ENCODE measurements at places on chromosomes 13 and 19. TPM values are rescaled to one million over a fixed set of nuclear protein-coding genes. Genes with fewer than 3 reads are reported as not detected.

GPR180 gene
- 4.2 TPM for total RNA-seq

PPP1R13L gene
- 6.8 TPM for total RNA-seq

PTPRS gene
- total RNA-seq, result 22.9 TPM

GADD45B gene
- 63.1 TPM for total RNA-seq

ZNF284 gene
- 0.66 TPM for total RNA-seq

DNA sequence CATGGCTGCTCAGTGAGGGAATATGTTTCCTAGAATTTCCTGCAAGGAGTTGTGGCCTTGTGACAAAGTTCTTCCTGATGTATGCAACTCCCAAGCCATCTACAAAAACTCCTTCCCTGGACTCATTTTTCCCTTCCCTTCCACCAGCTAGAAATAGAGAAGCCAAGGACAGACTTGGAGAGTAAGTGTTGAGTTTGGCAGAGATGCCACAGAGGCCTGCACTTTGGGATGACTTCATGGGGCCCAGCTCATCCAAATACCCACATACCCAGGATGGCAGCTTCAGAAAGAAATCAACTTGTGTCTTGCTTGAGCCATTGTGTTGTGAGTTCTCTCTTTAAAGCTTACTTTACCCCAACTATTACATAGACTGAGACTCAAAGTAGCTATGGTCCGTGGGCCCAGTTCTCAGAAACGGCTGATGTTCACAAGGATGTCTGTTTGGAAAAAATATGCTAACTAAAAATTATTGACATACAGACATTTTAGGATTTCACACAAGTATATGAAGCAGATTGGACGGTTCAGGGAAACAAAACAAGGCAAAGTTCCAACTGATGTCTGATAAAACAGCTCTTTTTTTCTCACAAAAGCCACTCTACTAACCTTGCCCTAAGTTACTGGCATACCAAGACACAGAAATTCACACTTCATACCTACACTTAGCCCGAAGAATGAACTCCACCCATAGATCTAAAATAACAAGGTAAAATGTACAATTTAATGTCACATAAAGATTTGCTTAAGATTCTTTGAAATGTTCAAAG lies 107.9 kb downstream of the NALCN start:
- H3K4me1 ChIP-seq, result no peaks in the 10 kb centered on the region
- no peaks in the 10 kb centered on the region for H3K36me3 ChIP-seq
- H3K4me3 ChIP-seq, result no peak overlapping the region
- no peak for DNase-seq
- no peak overlapping the region for H3K27ac ChIP-seq
- no peaks in the 10 kb centered on the region for H3K27me3 ChIP-seq

DNA sequence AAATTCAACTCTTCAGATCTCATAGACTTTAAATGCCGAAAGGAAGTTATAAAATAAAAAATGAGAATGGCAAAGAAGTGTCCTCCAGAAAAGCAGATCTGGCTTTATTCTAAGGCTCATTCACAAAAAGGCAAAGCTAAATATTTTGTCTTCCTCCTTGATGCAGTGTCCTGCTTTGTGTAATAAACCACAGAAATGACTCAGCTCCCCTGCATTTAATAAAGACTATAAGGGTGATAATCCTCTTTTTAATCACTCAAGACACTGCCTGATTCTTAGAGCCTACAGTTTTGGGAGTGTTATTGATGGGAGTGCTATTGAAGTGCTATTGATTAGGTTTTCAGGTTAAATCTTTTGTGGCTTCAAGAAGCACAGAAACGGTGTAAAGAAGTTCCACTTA lies 482.0 kb downstream of the PCDH20 start:
- H3K27ac ChIP-seq, result no peak overlapping the region
- no peak for DNase-seq
- no peaks in the 10 kb centered on the region for H3K27me3 ChIP-seq
- H3K4me1 ChIP-seq, result no peaks in the 10 kb centered on the region
- H3K4me3 ChIP-seq, result no peak overlapping the region

- no peaks in the 10 kb centered on the region for H3K36me3 ChIP-seq
- H3K27ac ChIP-seq, result no peak overlapping the region
- H3K4me3 ChIP-seq, result no peak overlapping the region
- no peak for DNase-seq
- no peaks in the 10 kb centered on the region for H3K27me3 ChIP-seq
Measured at GRCh38 chr13:46575301-46575771, 22.4 kb downstream of the LRCH1 start.

GRCh38 chr13:19763618-19764017 lies 19.1 kb downstream of the PSPC1 start:
- peaks cover 18% of the 10 kb centered on the region for H3K36me3 ChIP-seq
- H3K4me1 ChIP-seq, result peaks cover 7% of the 10 kb centered on the region
- no peak for DNase-seq

DNA sequence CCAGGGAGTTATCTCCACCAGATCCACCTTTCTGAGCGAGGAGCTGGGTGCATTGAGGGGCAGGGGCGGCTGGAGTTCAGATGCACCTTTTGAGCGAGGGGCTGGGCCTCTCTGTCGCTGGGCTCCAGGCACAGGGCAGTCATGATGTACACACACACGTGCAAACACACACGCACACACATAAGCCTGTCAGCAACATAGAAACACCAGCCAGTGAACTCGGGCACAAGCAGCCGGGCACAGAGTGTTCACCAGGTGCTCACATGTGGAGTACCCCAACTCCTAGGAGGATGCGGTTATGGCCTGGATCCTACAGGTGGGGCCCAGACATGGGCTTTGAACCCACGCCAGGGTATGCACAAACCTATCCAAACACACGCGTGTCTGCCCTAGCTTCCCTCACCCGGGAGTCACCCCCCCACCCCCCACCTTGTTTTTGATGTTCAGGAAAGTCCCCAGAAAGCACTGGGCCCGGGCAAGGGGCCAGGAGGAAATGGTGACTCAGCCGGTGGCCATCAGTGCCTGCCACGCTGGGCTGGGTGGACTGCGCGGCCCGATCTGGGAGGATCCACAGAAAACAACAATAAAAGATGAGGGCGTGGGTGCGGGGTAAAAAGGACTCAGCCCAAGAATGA lies 13.3 kb downstream of the ARRDC2 start:
- peaks cover 60% of the 10 kb centered on the region for H3K4me1 ChIP-seq
- H3K4me3 ChIP-seq, result peak overlapping the region; percentile 59
- H3K27me3 ChIP-seq, result no peaks in the 10 kb centered on the region
- peak; percentile 93 for DNase-seq
- H3K27ac ChIP-seq, result peak overlapping the region; percentile 97

DNA sequence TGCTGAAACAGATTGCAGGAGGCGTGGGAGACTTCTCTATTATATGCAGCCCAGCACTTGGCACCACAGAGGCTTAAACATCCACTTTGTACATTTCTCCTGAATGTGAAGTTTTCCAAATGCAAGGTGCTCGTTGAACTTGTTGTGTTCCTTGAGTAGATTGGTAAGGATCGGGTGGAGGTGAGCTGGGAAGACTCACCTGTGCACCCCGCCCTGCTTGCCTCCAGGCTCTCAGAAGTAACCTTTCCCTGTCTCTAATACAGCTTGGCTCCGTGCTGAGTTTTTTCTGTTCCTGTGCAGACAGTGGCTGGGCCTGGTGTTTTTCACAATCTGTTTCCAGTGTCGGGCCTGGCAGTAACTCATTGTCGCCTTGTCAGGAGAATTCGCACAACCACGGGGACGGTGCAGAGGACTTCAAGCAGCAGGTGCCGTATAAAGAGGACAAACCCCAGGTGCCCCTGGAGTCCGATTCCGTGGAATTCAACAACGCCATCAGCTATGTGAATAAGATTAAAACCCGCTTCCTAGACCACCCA lies 12.3 kb downstream of the SIN3B start:
- no peak overlapping the region for H3K27ac ChIP-seq
- DNase-seq, result no peak
- no peaks in the 10 kb centered on the region for H3K27me3 ChIP-seq

- no peaks in the 10 kb centered on the region for H3K27me3 ChIP-seq
- H3K36me3 ChIP-seq, result no peaks in the 10 kb centered on the region
- no peaks in the 10 kb centered on the region for H3K4me1 ChIP-seq
- no peak for DNase-seq
- H3K4me3 ChIP-seq, result no peak overlapping the region
Measured at GRCh38 chr13:93561576-93562225, 335.1 kb downstream of the GPC6 start.

DNA sequence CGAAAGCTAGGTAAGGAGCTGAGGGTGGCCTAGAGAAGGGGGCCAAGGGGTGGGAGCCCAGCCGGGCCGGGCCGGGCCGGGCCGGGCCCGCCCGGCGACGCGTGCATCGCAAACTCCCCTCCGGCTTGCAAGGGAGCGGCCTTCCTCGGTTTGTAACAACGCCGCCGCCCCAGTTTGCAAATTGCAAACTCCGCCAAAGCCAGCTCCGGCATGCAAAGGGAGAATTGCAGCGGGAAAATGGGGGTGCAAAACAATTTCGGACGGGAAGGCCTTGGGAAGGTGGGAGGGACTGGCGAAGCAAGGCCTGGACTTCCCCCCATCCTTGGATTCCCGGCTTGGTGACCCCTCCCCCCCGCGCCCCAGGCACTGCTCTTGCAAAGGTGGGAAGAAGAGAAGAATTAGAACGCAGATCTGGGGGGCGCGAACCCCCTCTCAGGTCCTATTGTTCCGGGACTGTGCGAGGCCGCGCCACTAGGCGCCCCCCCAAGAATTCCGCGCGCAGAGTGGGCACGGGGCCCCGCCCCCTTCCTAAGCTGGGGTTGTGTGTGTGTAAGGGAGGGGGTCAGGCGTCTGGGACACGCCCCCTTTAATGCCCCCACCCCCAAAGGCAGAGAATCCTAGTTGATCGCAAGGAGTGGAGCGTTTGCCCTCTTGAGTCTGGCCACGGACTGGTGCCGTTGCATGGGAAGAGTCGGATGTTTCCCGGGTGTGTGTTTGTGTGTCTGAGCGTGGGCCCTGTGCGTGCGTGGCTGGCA lies 926 bp downstream of the PRR12 start:
- H3K27me3 ChIP-seq, result no peaks in the 10 kb centered on the region
- H3K27ac ChIP-seq, result peak overlapping the region; percentile 93
- peak overlapping the region; percentile 78 for H3K4me3 ChIP-seq
- peaks cover 16% of the 10 kb centered on the region for H3K4me1 ChIP-seq
- DNase-seq, result peak; percentile 40
- no peaks in the 10 kb centered on the region for H3K36me3 ChIP-seq

- H3K4me3 ChIP-seq, result no peak overlapping the region
- no peak for DNase-seq
- H3K27me3 ChIP-seq, result no peaks in the 10 kb centered on the region
- H3K4me1 ChIP-seq, result no peaks in the 10 kb centered on the region
- no peak overlapping the region for H3K27ac ChIP-seq
- no peaks in the 10 kb centered on the region for H3K36me3 ChIP-seq
Measured at GRCh38 chr13:51524829-51525566, 59.3 kb upstream of the WDFY2 start.

- H3K4me3 ChIP-seq, result no peak overlapping the region
- no peaks in the 10 kb centered on the region for H3K36me3 ChIP-seq
- H3K4me1 ChIP-seq, result no peaks in the 10 kb centered on the region
- H3K27me3 ChIP-seq, result peaks cover 1% of the 10 kb centered on the region
Measured at GRCh38 chr13:69553976-69554375, 553.6 kb upstream of the ATXN8OS start.

GRCh38 chr13:111460548-111461444 lies 140.4 kb downstream of the TEX29 start:
- peak; percentile 26 for DNase-seq
- no peaks in the 10 kb centered on the region for H3K4me1 ChIP-seq
- H3K36me3 ChIP-seq, result no peaks in the 10 kb centered on the region
- no peak overlapping the region for H3K27ac ChIP-seq
- no peak overlapping the region for H3K4me3 ChIP-seq

DNA sequence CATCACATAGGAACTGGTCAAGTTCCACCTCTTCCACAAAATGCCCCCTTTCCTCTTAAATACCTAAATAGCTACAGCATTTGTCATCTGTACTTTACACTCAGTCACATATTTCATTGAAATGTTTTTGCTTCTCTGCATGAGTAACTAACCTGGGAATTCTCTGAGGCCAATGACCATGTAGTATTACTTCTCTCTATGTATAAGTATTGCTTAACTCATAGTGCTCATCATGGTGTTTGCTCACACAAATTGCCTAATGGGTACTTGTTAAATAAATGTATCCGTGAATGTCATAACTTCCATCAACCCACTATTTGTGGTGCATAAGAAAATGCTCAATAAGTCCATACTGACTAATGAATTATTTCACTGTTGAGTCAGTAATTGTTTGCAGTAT lies 115.5 kb downstream of the FGF14 start:
- DNase-seq, result no peak
- H3K36me3 ChIP-seq, result no peaks in the 10 kb centered on the region
- H3K27ac ChIP-seq, result no peak overlapping the region

GRCh38 chr19:2820112-2820702 lies 539 bp downstream of the ZNF554 start:
- H3K4me3 ChIP-seq, result peak overlapping the region; percentile 89
- H3K4me1 ChIP-seq, result peaks cover 5% of the 10 kb centered on the region
- H3K36me3 ChIP-seq, result peaks cover 25% of the 10 kb centered on the region
- H3K27ac ChIP-seq, result peak overlapping the region; percentile 74
- no peaks in the 10 kb centered on the region for H3K27me3 ChIP-seq

DNA sequence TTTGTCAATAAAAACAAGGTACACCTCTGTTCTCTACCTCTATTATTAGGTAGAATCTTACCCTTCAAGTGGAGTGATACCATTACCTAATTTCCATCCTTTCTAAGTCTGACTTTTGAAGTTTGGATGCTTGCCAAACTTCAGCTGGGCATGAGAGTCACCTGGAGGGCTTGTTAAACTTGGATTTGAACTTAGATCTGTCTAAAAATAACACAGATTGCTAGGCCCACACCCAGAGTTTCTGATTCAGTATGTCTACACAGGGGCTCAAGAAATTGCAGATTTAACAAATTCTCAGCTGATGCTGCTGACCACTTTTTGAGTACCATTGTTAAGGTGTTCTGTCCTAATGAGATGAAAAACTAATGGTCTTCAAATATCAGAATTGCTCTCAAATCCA lies 512.2 kb downstream of the LMO7 start:
- no peak for DNase-seq
- H3K4me3 ChIP-seq, result no peak overlapping the region
- no peaks in the 10 kb centered on the region for H3K4me1 ChIP-seq
- H3K27ac ChIP-seq, result no peak overlapping the region

GRCh38 chr19:19447536-19448237 lies 42.2 kb downstream of the GATAD2A start:
- H3K4me3 ChIP-seq, result peak overlapping the region; percentile 11
- H3K36me3 ChIP-seq, result no peaks in the 10 kb centered on the region
- peaks cover 39% of the 10 kb centered on the region for H3K4me1 ChIP-seq
- no peaks in the 10 kb centered on the region for H3K27me3 ChIP-seq
- H3K27ac ChIP-seq, result peak overlapping the region; percentile 53

GRCh38 chr13:51342706-51343105 lies 3.2 kb downstream of the SERPINE3 start:
- H3K4me1 ChIP-seq, result no peaks in the 10 kb centered on the region
- no peak for DNase-seq
- H3K27me3 ChIP-seq, result no peaks in the 10 kb centered on the region
- no peaks in the 10 kb centered on the region for H3K36me3 ChIP-seq

DNA sequence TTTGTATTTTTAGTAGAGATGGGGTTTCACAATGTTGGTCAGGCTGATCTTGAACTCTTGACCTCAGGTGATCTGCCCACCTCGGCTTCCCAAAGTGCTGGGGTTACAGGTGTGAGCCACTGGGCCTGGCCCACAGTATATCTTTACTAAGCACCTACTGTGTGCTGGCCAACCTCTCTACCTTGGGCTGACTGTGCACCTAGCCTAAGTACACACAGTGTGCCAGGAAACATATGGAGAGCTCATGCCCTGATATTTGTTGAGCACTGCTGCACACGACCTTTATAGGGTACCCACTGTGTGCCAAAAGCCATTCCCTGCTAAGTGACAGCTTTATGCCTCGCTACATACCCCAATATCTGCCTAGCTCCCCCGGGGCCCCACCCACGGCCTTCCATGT lies 6.3 kb upstream of the ARHGAP45 start:
- no peaks in the 10 kb centered on the region for H3K27me3 ChIP-seq
- H3K36me3 ChIP-seq, result peaks cover 36% of the 10 kb centered on the region
- H3K27ac ChIP-seq, result no peak overlapping the region
- H3K4me1 ChIP-seq, result peaks cover 11% of the 10 kb centered on the region
- DNase-seq, result no peak
- H3K4me3 ChIP-seq, result no peak overlapping the region
